ENCODE measurements at places on chromosomes 7 and 10. TPM values are rescaled to one million over a fixed set of nuclear protein-coding genes. Genes with fewer than 3 reads are reported as not detected.

- no peak for DNase-seq
These were observed 85.3 kb upstream of the CCDC6 start for GRCh38 chr10:59991661-59992060.

DNA sequence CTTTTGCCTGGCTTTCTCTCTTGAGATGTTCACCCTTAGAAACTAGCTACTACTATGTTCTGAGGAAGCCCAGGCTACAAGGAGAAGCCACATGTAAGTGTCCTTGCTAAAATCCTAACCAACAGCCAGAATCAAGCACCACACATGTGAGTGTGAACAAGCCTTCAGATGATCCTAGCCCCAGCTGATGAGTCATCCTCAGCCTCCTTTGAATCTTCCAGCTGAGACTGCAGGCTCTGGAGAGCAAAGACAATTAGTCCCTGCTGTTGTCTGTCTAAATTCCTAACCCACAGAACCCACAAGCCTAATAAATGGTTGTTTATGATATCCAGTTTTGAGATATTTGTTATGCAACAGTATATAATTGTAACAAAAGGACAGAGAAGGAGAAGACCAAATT lies 92.8 kb upstream of the TAC1 start:
- DNase-seq, result no peak

GRCh38 chr10:44702531-44702930 lies 208.6 kb upstream of the TMEM72 start:
- no peak for DNase-seq

DNA sequence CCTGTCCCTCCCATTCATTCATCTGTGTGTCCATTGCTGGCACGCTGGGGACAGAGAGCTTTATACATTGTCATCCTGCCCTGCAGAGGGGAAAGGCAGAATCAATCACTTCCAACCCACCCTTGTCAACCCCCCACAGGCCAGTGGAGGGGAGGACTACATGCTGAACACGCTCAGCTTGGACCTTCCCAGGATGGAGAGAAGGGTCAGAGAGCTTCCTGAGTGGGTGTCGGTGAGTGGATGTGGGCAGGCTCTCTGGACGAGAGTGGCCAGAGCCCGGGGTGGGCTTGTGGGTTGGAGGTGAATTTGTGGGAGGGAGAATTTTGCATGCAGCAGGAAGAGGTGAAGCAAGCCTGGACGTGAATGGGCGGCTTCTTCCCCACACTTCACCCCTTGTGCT lies 93.9 kb downstream of the DNAJB6 start:
- DNase-seq, result no peak

GRCh38 chr10:97319671-97320479 lies 804 bp downstream of the FRAT1 start:
- DNase-seq, result peak; percentile 72

DNA sequence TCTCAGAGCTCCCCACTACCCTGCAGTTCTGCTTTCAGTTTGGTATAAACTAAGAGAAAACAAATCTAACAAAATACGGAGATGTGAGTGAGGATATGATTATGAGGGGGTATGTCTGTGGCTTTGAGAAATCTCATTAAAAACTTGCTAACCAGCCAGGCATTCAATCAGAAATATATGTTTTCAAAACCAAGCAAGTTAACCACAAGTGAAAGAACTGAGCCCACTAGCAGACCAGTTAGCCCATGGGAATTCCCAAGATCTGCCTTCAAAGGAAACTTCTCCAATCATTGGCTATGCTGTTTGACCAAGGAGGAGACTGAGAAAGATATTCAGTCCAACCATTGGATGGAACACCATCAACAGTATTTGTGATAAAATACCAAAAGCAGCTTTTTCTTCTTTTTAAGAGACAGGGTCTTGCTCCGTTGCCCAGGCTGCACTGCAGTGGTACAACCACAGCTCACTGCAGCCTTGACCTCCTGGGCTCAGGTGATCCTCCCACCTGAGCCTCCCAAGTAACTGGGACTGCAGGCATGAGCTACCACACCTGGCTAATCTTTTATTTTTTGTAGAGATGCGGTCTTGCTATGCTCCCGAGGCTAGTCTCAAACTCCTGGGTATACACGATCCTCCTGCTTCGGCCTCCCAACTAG lies 41.2 kb downstream of the FGFR2 start:
- DNase-seq, result no peak

DNA sequence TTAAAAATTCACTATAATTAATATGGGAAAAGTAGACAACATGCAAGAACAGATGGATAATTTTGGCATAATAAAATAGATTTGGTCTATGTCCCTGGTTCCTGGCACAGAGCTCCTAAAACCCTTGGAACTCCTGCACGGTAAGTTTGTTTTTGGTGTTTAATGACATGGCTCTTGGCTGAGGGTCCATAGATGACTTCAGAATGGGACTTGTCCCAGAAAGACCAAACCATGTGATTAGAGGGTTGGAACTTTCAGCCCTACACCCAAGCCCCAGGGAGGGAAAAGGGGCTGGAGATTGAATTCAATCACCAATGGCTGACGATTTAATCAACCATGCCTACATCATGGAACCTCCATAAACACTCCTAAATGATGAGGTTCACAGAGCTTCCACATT lies 12.6 kb upstream of the GSDME start:
- DNase-seq, result no peak

- no peak for DNase-seq
These were observed 354.8 kb downstream of the ABCA13 start for GRCh38 chr7:48525736-48526732.

GRCh38 chr10:101397140-101397539 lies 43.2 kb downstream of the BTRC start:
- DNase-seq, result peak; percentile 66

GRCh38 chr7:25486656-25487055 lies 258.4 kb upstream of the NPVF start:
- no peak for DNase-seq

- no peak for DNase-seq
These were observed 173.8 kb upstream of the PPP2R2D start for GRCh38 chr10:131726967-131727366.

GRCh38 chr10:114034923-114035645 lies 8.6 kb upstream of the ADRB1 start:
- DNase-seq, result no peak

GRCh38 chr7:148262721-148263229 lies 327.8 kb upstream of the C7orf33 start:
- peak; percentile 32 for DNase-seq

- DNase-seq, result no peak
These were observed 181.3 kb upstream of the FZD1 start for GRCh38 chr7:91082852-91083495.

The RARRES2 gene
- polyA plus RNA-seq, result not detected

The PAPOLB gene
- polyA plus RNA-seq, result not detected

The OR13A1 gene
- polyA plus RNA-seq, result not detected

Measured in CD4-positive, alpha-beta memory T cell (primary cell).